ENCODE measurements at places on chromosomes 12 and 14.

GRCh38 chr12:7694556-7695236 is 879 bp downstream of the GDF3 start:
- DNase-seq: no peak

DNA sequence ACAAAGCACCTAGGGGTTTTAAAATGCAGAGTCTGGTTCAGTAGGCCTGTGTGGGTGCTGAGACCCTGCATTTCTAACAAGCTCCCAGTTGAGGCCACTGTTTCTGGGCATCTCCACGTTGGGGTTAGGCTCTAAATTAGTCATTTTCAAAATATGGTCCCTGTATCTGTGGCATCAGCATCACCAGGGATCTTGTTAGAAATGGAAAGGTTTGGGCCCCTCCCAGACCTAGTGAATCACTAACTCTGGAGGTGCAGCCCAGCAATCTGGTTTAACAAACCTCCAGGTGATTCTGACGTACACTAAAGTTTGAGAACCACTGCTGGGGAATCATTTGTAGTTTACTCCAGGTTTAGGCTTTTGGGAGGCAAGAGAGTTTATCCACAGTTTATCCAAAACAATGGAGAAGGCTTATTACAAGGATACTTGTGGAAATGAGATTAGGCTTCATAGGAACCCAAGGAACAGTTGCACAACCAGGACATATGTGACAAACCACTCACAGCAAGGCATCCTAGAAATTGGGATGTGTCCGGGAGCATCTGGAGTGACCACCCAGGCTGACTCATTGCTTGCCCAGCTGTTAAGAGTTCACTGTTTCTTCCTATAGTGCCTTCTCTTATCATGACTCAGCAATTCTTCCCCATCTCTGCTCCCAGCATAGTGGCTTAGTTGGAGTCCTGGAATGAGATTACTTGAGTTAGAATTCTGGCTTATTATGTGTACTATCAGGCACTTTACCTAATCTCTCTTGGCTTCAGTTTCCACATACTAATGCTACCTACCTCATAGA is 71.6 kb upstream of the STXBP6 start:
- DNase-seq: no peak

GRCh38 chr14:99215277-99215676 is 56.7 kb downstream of the BCL11B start:
- DNase-seq: no peak

- no peak for DNase-seq
Observed at GRCh38 chr12:112524676-112525425, 106.1 kb downstream of the PTPN11 start.

- no peak for DNase-seq
Observed at GRCh38 chr14:44896275-44897040, 65.3 kb downstream of the KLHL28 start.

GRCh38 chr12:113788020-113788856 is 177.9 kb downstream of the RBM19 start:
- DNase-seq: no peak

DNA sequence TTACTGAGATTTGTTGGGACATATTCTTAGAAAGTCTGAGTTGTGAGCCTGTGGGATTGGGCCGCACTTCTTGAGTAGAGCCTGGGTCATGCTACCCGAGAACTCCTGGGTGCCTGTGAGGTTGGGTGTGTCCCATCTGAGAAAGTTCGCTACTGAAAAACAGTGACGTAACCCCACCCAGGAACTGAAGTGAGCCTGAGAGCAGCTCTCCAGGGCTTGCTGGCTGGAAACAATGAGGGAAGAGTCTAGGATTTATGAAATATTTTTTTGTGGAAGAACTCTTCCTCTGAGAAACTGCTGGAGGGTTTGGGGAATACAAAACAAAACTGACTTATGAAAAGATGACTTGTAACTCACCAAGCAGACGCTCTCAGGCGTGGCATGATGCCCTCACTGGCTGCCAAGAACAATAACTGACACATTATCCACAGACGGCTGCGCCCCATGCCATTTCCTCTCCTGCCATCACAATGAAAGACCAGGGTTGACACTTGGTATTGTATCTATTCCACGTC is 69.2 kb downstream of the RASSF3 start:
- DNase-seq: no peak

GRCh38 chr12:108792361-108793292 is 61.3 kb upstream of the CORO1C start:
- no peak for DNase-seq

DNA sequence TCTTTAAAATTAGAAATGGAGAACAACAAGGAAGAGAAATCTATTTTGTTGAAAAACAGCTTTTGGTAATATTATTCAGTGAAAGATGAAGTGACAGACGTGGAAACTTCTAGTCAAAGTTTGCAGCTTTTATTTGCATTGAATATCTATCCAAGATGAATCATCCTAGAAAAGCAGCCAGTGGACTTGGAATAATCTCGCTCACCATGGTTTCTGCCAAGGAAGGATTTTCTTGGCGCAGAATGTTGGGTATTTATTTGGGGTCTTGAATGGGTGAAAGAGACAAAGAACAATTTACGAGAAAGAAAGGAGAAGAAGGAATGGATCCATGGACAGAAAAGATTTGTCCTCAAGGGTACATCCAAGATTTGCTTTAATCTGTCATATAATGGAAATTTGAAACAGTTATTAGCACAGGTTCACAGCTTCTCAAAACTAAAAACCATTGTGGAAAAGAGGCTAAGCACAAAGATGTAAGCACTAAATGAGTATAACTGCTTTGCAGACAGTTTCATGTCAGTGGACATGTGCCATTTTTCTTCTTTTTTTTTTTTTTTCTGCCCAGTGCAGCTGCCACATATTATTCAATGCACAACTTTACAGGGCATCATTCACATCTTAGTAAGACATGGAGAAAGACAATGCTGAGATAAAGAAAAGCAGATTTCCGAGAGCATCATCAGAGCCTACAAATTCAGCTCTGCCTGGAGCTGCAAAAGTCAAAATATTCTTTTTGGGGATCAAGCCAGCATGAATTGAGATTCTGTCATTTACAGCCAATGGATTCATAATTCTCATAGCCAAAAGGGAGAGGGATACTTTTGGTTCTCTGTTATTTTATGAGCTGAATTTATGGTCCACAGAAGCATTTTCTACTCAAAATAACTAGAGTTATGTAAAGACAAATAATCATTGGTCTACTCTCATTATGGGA is 333.7 kb downstream of the DAD1 start:
- DNase-seq: no peak

DNA sequence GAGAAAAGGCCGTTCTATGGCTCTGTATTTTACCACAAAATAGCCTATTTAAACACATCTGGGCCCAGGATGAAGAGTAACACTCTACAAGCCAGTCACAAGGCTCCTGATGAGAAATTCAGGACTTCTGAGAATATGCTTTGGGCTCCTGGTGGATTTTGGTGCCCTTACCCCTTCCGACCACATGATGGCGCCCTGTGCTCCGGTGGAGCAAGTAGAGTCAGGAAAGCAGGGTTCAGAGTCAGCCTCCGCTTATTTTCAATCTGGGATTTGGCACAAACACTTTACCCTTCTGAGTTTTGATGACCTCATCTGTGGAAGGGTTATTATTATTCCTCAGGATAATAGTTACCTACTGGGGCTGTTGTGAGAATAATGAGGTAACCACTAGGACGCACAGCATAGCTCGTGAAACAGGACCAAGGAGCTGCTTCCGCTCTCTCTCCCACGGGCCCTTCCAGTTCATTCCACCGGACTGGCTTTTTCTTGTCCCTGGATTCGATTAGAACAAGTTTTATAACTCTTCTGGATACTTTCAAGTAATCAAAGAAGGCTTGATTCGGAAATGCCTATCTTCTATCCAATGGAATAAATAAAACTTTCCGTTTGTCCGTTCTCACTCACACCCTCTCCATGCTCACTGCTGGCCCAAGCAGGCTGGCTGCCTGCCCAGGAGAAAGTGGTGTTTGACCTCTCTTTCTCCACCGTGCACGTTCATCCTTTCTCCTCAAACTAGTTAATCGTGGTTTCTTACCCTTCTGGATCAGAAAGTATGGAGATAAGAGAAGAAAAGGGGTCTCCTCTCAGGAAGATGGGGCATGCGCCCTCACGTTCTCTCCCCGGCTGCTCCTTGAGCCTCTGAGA is 104.6 kb downstream of the GALC start:
- no peak for DNase-seq

GRCh38 chr12:90112666-90113065 is 404.0 kb upstream of the ATP2B1 start:
- no peak for DNase-seq

DNA sequence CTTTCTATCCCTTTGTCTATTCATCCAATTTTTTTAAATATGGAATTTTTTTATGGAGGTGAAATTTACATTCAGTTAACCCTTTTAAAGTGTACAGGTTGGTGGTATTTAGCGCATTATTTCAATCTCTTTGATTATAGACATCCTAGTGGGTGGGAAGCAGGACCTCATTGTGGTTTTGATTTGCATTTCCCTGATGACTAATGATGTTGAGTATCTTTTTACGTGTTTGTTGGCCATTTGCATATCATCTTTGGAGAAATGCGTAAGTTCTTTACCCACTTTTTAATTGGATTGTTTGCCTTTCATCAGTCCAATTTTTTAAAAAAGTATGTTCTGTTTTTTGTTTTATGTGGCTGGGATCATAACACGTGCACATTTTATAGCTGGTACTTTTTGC is 20.8 kb downstream of the PAPLN start:
- DNase-seq: no peak

- no peak for DNase-seq
Observed at GRCh38 chr14:27222671-27223070, 624.8 kb upstream of the NOVA1 start.

DNA sequence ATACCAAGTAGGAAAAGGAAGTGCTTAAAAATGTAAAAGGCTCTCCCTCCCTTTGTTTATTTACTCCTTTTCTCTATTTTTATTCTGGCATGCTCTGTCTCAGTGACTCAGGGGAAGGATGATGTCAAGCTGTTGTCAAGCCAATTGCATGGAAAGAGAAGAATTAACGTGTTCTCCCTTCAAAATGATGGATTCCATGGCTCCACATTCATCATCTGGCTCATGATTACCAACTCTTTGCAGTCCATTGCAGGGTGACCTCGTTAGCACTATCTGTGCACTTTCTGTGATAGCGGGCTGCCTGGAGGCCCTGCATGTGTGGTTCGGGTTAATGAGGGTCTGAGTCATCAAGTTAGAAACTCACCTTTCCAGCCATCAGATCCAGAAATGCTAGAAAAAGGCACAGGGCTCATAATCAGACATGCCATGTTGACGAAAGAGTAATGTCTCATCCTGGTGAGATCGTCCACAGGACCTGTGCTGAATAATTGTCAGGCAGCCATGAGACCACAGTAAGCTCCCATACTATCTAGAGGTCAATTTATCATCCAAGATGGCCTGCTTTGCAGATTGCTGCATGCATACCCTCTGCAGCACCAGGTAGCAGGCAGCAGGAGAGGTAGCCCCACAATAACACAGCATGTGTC is 79.2 kb upstream of the BTG1 start:
- DNase-seq: no peak

DNA sequence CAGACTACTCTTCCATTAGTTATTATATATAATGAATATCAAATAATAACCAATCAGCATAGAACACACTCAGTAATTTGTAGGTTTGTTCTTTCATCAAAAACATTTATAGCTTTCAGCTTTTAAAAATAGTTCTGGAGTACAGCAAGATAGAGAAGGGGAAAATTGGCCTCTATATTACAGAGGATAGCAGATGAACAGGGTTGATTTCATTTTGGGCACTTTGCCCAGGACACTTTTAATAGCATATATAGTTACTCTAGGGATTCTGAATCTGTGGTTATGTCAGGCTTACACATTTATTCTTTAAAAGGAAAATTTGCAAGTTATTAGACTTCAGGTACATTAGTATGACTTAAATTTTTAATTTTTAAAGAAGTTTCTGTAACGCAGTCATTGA is 52.6 kb downstream of the IFT81 start:
- DNase-seq: no peak

DNA sequence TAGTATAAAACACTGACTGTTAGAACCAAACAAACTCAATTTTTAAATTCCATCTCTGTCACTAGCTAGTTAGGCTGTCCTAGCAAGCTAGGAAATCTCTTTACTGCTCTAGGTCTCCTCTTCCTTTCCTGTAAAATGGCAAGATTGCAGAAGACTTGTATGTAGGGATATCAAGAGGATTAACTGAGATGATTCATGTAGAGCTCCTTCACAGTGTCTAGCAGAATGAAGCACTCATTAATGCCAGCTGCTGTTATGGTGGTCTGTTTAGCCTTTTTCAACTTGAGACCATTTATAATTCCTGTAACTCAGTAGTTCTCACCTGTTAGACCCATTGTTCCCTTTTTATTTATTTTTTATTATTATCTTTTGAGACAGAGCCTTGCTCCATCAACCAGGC is 67.8 kb upstream of the KCNH3 start:
- DNase-seq: no peak

DNA sequence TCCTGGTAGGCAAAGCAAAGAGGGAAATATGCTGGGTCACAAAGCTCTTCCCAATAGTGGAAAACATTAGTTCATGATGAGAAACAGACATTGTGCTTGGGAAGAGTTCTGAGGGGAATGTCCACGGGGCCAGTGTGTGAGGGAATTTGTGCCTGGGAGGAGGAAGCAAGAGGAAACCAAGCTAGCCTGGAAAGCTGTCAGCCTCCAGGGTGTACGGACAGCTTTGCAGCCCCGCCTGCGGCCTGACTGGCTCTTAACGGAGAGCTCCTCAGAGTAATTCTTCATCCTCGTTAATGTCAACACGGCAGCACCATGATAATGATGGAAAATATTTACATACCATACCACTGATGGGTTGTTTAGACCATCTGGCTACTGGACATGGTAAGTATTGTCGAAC is 32.4 kb downstream of the PITPNM2 start:
- no peak for DNase-seq

- peak; percentile 8 for DNase-seq
Observed at GRCh38 chr12:89525305-89525823, 483 bp downstream of the POC1B start.

DNA sequence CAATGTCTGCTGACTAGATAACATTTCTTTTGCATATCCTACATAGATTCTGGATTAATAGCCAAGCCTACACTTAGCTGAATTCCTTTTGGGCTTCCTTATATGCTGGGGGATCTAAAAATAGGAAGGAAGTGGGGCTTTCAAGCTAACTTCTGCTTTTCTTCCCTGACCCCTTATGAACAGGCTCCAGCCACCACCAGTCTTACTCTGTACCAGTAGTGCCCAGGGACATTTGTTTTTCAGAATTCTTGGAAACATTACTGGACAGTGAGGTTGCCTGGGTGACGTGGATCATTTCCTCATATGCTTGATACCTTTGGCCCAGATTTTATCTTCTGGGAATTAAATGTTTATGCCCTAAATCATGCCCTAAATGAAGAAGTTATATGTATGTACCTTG is 55.9 kb upstream of the SRRM4 start:
- no peak for DNase-seq

DNA sequence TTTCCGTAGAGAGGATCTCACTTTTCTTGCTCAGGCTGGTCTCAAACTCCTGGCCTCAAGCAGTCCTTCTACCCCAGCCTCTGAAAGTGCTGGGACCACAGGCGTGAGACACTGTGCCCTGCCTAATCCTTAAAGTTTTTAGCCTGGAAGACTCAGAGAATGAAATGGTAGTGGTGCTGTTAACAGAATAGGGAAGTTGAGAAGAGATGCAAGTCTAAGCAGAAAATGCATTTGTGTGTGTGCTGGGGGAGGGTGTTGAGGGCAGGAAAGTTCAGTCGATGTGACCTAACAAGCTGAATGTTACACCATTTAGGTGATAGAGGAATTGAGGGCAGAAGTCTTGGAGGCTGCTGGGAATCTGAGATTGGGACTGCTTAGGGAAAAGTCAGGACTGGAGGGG is 6.9 kb upstream of the TUBA1A start:
- no peak for DNase-seq

GRCh38 chr12:104360983-104361707 is 57.6 kb downstream of the EID3 start:
- DNase-seq: no peak

GRCh38 chr14:65972891-65973290 is 513.3 kb upstream of the CCDC196 start:
- no peak for DNase-seq
